ENCODE measurements at places on chromosomes 1 and 21. TPM values are rescaled to one million over a fixed set of nuclear protein-coding genes. Genes with fewer than 3 reads are reported as not detected.

PALMD gene
- 0.05 TPM for total RNA-seq

FCRL4 gene
- total RNA-seq, result not detected

GRCh38 chr1:214215583-214215982 is 65.4 kb upstream of the SMYD2 start:
- peaks cover 6% of the 10 kb centered on the region for H3K4me1 ChIP-seq
- H3K27ac ChIP-seq, result no peak overlapping the region
- no peaks in the 10 kb centered on the region for H3K36me3 ChIP-seq
- no peak for DNase-seq
- peaks cover 27% of the 10 kb centered on the region for H3K27me3 ChIP-seq

DNA sequence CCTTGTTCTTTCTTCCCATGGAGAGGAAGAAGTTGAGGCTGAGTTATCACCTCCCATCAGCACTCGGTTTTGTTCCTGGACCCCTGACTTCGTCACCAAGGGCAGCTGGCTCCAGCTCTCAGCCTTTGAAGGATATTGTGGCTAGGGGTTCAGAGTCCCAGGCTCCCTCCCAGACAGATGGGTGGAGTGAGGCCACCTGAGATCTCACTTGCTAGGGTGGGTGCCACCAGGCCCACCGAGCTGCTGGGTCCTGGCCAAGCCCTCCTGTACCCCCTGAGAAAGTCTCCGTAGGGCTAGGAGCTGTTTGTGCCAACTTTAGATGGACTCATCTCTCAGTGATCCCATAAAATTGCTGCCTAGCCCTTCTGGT is 6.9 kb downstream of the MX2 start:
- DNase-seq, result no peak
- no peak overlapping the region for H3K4me3 ChIP-seq
- H3K27me3 ChIP-seq, result no peaks in the 10 kb centered on the region
- H3K36me3 ChIP-seq, result no peaks in the 10 kb centered on the region
- H3K4me1 ChIP-seq, result no peaks in the 10 kb centered on the region
- H3K27ac ChIP-seq, result peak overlapping the region; percentile 73

- no peak overlapping the region for H3K27ac ChIP-seq
- H3K36me3 ChIP-seq, result no peaks in the 10 kb centered on the region
Observed at GRCh38 chr1:33880305-33880704, 16.4 kb downstream of the HMGB4 start.

DNA sequence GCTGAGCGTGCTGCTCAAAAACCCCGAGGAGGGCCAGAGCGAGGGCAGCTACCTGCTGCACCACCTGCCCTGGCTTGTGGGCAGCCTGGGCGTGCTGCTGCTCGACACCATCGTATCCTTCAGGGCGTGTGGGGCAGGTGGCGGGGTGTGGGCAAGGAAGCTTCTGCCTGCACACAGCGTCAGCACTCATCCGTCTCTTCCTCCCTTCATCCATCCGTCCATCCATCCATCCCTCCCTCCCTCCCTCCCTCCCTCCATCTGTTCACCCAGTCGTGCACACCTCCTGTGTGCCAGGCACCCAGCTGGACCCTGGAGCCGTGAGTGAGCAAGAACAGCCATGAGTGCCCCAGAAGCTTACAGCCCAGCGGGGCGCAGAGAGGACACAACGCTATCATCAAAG is 15.2 kb downstream of the SLC66A1 start:
- no peaks in the 10 kb centered on the region for H3K27me3 ChIP-seq
- no peak overlapping the region for H3K4me3 ChIP-seq
- H3K36me3 ChIP-seq, result no peaks in the 10 kb centered on the region

All from Panc1 (cell line).